ENCODE measurements at places on chromosomes 5 and 9.

GRCh38 chr9:111000202-111000601, 38.1 kb downstream of the LPAR1 start:
- DNase-seq, result no peak

DNA sequence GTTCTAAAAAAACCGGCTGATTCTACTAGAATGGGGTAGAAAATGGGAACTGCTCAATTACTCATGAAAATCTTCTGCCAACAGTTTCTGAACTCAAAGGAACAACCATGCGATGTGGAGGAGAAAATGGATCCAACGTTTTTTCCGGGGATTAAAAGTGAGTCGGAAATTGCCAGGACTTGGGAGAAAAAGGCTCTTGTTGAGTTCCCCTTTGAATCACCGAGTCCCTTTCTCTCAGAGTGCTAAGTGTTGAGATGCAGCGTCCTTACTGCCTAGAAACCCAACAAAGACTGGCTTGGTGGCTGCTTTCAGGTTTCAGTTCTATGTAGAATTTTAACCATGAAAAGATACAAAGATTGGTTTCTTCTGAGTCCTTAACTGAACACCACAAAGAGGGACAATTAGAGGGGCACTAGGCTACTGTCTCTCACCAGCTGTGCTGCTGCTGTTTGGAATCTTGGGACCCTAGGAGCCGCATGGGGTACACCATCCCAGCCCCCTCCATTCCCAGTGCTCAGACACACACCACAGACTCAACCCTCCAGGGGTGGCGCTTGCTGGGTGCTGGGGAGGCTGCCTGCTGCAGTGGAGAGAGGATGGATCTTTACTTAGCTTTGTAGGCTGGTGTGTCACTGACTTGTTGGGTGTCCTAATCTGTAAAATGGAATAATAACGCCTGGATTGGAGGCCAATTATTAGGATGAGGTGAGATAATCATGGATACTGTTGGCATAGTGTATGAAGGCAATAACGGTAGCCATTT, 21.5 kb upstream of the NEUROG1 start:
- no peak for DNase-seq

- no peak for DNase-seq
Observed at GRCh38 chr9:14677396-14677795, 15.8 kb downstream of the ZDHHC21 start.

DNA sequence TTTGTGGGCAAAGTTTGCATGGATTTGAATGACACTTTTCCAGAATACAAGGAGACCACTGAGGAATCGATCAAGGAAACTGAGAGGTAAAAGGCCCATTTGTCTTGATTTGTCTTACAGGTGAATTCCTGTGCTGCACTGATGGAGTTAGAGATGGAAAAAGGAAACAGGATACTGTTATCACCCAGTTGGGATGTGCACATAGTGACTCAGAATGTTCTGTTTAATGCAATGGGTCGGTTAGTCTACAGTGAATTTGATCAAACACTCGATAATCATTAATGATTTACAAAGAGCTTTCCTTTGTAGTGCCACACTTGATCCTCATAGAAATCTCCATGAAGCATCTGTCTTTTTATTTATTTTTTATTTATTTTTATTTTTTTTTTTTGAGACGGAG, 64.7 kb downstream of the GDA start:
- no peak for DNase-seq

- no peak for DNase-seq
Observed at GRCh38 chr9:29838491-29839020, 2265.3 kb upstream of the C9orf72 start.
